ENCODE measurements at places on chromosomes 12 and 14.

DNA sequence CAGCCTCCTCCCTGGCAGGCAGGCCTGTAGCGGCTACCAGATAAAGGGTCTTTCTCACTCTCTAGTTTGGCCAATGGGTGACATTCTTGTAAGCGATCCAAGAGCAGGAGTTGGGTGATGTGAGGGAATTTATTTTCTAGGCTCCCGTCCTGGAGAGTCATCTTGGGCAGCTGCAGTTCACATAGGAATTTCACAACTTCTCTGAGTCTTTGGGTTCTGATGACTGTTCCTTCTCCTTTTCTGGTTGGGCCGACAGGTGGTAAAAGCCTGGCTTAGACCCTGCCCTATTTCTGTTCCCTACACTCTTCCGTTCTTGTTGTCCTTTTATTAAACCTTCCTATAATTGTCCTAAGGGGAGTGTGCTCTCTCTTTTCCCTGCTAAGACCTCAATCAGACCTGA, 42.6 kb upstream of the POC1B start:
- no peak for DNase-seq

DNA sequence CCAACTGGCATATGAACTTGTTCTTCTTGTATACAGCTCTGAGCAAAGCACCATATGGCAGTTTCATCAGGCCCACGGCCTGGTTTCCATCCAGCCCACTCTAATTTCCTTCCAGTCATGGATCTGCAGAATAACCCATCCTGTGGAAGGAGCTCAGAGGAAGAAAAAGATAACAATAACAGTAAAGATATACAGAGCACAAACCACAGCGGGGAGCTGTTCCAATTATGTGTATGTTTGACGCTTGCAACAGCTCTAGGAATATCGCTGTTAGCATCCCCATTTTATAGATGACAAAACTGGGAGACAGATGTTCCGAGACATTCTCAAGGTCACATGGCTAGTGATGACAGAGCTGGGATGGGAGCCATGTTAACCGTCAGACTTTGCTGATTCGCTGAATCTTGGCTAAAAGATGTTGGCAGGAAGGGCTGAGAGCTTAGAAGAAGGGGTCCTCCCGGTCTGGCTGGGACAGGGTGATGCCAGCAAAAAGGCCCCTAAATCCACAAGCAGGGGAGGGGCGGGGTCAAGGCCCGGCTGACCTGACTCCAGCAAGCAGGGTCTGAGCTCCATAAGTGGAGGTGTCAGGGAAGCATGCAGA, 34.4 kb upstream of the CIPC start:
- no peak for DNase-seq

GRCh38 chr12:112450725-112451124, 32.0 kb downstream of the PTPN11 start:
- no peak for DNase-seq

- no peak for DNase-seq
Observed at GRCh38 chr14:95302667-95303506, 16.8 kb downstream of the CLMN start.

GRCh38 chr12:92608151-92609091, 94.4 kb upstream of the PLEKHG7 start:
- no peak for DNase-seq

GRCh38 chr14:22735096-22735495, 31.4 kb upstream of the OXA1L start:
- DNase-seq: no peak

DNA sequence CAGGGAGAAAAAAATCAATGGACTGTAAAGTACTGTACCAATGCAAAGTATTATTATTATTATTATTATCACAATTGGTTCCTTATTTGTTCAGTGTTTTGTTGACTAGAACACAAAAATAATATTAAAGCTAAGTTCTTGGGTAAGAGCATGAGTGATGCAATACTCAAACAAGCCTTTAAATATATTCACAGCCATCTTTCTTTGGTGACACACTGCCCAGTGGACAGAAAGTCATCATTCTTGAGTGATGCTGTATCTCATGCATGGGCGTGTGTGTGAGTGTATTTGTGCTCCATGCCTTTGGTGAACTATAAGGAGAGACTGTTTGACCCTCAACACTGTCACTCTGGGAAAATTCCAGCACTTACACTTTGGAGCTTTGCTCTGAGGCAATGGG, 93.6 kb downstream of the KCNK10 start:
- no peak for DNase-seq

- DNase-seq: no peak
Observed at GRCh38 chr12:107684990-107685359, 624 bp upstream of the PWP1 start.

DNA sequence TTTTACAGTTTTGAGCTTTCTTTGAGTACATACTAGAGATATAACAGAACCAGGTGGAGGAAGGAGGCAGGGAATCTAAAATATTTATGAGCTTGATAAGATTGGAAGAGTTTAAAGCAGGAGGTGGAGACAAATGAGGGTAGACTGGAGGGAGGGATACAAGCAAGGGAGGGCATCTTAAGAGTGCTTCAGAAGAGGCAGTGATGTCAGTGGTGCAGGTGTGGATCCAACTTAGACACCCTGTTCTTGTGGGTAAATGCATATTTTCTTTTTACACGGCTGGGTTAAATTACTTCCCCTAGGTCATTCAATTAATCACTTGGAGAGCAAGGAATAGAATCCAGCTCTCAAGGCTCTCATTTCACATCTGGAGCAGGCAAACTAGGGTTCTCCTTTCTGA, 146.1 kb upstream of the LRIG3 start:
- DNase-seq: peak; percentile 62

DNA sequence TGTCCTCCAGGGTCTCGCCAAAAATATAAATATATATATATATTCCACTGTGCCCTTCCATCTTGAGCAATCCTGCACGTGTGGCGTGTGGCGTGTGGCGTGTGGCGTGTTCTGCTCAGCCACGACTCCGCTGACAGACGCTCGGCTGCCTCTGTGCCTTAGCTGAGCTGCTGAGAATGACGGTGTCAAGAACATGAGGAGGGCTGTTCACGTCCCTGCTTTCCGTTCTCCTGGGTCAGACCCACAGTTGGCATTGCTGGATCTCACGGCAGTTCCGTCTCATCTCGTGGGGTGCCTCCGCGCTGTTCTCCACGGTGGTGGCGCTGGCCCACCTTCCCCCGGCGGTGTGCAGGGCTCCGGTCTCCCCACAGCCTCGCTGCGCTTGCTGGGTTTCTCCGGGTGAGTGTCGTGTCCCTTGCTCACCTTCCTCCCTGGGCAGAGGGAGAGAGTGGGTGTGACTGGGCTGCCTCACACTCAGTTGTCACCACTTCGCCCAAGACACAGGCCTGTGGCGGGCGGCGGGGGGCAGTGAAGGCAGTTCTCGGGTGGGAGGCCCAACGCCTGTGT, 9.4 kb downstream of the GPR132 start:
- DNase-seq: no peak

GRCh38 chr12:121227294-121227693, 17.4 kb downstream of the P2RX4 start:
- peak; percentile 26 for DNase-seq

- no peak for DNase-seq
Observed at GRCh38 chr14:102215071-102215470, 75.4 kb downstream of the WDR20 start.

- DNase-seq: no peak
Observed at GRCh38 chr12:103599274-103599673, 12.2 kb downstream of the STAB2 start.

GRCh38 chr12:66131067-66131688, 628 bp upstream of the LLPH start:
- DNase-seq: no peak

- DNase-seq: no peak
Observed at GRCh38 chr12:122088179-122088810, 9.7 kb downstream of the MLXIP start.

Data from epithelial cell of prostate (primary cell).